Epithelial cell of proximal tubule (primary cell): ENCODE measurements at places on chromosomes 16 and 17.
A peak's percentile ranks its signal among the peaks of the same experiment; 100 is the strongest.

GRCh38 chr16:81099958-81100357, 3.8 kb upstream of the GCSH start:
- no peak for DNase-seq

DNA sequence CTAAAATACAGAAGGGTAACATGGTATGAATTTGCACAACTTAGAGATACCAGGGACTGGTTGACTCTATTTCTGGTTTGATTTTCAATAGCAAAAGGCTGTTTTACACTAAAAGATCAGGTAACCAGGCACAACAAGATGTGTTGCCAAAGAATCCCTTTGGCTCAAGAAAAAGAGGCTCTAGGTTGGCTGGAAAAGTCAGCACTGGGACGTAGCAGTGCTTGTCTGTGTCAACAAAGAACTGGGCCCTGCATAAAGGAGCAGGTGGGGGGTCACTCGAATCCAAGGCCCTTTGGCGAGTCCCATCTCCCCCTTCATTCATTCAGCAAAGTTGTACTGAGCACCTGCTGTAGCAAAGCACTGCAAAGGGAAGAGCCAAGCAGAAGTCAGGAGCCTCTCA, 18.4 kb downstream of the SDR42E1 start:
- no peak for DNase-seq

GRCh38 chr17:43768382-43768781, 9.8 kb upstream of the SOST start:
- no peak for DNase-seq

DNA sequence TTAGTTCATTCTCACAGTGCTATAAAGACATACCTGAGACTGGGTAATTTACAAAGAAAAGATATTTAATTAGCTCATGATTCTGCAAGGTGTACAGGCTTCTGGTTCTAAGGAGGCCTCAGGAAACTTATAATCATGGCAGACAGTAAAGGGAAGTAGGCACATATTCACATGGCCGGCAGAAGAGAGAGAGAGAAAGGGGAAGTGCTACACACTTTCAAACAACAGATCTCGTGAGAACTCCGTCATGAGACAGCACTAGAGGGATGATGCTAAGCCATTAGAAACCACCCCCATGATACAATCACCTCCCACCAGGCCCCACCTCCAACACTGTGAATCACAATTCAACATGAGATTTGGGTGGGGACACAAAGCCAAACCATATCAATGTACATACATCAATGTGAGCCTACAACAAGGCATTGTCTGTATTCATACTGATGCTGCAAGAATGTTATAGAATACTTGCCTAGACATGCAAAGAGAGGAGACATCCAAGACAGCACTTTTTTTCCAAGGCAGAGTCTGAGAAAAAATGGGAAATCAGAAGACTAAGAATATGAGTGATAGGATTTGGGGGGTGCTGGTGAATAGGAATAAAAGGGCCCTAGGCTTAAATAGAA, 114.8 kb upstream of the XYLT1 start:
- DNase-seq = no peak

- DNase-seq = peak; percentile 53
These were observed 47.8 kb downstream of the NFAT5 start for GRCh38 chr16:69613378-69614154.

DNA sequence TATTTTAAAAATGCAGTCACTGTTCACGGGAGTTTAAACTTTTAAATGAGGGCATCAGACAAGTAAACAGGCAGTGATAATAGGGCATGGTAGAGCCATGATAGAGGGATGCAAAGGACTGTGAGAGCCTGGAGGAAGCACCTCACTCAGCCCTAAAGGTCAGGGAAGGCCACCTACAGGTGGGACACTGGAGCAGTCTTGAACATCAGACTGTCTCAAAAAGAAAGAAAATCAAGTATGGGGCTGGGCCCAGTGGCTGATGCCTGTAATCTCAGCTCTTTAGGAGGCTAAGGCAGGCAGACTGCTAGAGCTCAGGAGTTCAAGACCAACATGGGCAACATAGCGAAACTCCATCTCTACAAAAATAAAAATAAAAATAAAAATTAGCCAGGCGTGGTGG, 31.0 kb upstream of the DHRS7B start:
- no peak for DNase-seq

DNA sequence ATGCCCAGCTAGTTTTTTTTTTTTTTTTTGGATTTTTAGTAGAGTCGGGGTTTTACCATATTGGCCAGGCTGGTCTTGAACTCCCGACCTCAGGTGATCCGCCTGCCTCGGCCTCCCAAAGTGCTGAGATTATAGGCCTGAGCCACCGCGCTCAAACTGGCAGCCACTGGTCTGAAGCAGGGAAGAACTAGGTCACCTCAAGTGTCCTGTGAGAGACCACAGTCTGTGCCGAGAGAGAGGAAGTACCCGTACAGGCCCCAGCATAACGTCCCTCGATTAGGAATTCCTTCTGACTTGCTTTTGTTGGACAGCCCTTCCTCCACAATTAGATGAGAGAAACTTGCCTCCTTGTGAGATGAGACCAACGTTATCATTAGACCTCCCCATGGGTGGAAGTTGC, 13.7 kb upstream of the CD300E start:
- DNase-seq = no peak

- no peak for DNase-seq
These were observed 9.5 kb downstream of the ADGRG1 start for GRCh38 chr16:57637965-57638364.

- no peak for DNase-seq
These were observed 42.1 kb upstream of the MAF start for GRCh38 chr16:79642652-79643051.

DNA sequence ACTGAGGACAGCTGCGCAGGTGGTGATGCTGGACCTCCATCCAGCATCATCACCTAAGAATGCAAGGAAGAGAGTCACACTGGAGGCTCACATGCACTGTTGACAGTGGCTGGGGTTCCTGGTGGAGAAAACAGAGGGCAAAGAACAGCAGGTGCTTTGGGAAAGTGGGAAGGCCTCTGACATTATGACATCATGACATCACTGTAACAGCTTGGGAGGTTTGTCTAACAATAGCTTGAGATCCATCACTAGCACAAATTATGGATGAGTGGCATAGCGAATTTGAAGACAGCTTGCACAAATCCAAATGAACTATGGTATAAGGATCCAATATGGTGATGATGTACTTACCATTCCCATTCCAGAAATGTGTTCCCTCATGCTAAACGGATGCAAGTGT, 226.5 kb upstream of the MPHOSPH6 start:
- no peak for DNase-seq

DNA sequence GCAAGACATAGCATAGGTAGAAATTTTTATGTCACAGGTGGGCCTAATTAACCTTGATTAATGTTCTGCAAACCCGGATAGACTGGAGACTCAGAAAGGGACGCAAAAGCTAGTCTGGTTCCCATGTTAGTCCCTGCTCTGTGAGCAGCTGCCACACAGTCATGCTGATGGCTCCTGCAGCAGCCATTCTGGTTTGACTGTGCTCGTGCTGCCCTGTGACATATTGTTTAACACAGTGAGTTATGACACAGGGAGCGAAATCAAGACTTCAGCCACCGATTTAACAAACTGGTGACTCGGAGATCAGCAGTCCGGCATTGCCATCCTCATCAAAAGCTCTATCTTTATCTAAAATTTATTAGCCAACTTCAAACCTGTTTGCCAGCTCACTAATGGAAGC, 169.8 kb downstream of the WWOX start:
- no peak for DNase-seq

GRCh38 chr16:85391175-85391707, 221.9 kb upstream of the GSE1 start:
- DNase-seq = no peak

DNA sequence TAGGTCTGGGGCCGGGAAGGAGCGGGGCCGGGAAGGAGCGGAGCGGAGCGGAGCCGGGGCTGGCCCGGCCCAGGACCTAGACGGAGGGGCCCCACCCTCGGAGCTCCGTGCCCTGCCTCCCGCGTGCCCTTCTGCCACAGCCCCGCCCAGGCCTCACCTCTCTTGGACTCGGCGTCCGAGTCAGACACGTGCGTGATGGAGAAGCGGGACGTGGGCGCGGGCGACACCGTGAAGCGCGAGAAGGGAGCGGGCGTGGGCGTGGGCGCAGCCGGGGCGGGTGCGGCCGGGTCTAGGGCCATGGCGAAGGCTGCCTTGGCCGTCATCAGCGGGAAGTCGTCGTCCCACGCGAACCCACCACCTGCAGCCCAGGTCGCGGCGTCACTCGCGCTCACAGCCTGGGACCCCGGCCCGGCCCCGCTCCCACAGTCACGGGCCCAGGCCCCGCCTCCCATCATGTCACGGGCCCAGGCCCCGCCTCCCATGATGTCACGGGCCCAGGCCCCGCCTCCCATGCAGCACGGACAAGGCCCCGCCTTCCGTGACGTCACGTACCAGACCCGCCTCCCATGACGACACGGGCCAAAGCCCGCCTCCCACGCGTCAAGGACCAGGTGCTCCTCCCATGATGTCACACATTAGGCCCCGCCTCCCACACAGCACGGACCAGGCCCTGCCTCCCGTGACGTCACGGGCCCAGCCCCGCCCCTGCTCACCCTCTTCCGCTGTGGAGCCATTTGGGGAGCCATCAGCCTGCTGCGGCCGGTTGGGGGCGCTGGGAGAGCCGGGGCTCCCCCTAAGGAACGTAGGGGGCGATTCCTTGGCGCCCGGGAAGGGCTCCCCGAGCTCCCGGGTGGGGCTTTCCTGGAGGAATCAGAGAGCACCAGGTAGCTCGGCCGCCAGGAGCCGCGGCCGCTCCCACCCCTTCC, 45.8 kb upstream of the PVALEF start:
- DNase-seq = peak; percentile 35

DNA sequence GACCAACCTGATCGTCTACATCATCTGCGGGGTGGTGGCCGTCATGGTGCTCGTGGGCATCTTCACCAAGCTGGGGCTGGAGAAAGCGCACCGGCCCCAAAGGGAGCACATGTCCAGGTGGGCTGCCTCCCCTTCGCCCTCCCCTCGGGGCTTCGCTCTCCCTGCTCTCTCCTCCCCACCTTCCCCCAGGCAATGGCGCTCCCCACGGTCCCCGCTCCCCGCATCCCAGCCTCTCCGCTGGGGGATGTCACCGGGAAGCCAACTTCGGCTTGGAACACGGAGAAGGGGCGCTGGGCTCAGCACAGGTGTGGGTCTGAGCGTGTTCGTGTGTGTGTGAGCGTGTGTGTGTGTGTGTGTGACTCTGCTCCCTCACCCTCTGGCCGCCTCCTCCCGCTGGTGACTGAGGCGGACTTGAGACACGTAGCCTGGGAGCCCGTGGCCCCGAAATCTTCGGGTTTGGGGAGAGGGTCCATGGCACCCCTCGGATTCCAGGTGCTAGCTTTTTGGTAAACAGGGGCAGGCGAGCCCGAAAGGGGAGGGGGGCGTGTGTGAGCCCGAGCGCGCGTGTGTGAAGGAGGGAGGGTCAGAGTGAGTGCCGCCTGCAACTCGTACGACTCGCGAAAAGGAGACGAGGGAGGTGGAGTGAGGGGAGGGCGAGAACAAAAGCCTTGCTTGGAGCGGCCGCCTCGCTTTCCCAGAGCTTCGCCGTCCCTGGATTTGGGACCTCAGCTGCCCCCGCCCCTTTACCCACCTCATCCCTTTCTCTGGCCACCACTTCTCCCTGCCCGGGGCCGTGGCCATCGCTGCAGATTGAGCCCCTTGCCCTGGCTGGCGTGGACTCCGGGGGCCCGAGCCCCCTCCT, 1.3 kb downstream of the SHISA9 start:
- DNase-seq = no peak

GRCh38 chr16:50671644-50672260, 9.4 kb downstream of the SNX20 start:
- no peak for DNase-seq

DNA sequence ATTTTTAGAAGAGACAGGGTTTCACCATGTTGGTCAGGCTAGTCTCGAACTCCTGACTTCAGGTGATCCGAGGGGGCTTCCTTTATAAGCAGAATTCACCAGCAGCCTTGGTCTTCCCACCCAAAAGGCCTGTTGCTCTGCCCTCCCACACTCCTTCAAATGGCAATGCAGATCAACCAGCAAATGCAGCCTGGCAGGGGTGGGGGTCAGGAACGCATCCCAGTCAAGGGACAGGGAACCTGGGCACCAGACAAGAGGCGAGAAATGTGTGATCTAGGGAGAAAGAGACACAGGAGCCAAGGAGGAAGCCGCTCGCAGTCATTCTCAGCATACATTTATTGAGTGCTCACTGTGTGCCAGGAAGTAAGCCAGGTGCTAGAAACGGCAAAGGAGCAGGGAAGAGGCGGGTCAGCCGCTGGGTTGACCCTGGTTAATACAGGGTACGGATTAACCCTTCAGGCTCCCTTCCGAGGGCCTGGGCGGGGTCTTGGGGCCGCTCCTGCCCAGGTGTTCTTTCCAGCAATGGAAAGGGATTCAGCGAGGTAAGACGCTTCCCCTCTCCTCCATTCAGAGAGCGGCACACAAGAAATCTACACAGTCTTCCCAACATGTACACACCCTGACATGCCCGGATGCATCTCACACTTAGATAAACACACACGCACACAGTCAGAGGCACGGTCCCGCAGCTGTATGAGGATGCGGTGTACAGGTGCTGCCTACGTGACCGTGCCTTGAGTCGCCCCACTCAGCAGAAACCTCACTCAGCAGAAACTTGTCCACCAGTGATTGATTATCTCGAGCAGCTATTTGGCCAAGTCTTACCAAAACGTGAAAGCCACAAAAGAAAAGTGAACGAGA, 6.6 kb upstream of the PITPNA start:
- DNase-seq = no peak

- no peak for DNase-seq
These were observed 15.9 kb upstream of the ARHGAP17 start for GRCh38 chr16:25031132-25031440.

DNA sequence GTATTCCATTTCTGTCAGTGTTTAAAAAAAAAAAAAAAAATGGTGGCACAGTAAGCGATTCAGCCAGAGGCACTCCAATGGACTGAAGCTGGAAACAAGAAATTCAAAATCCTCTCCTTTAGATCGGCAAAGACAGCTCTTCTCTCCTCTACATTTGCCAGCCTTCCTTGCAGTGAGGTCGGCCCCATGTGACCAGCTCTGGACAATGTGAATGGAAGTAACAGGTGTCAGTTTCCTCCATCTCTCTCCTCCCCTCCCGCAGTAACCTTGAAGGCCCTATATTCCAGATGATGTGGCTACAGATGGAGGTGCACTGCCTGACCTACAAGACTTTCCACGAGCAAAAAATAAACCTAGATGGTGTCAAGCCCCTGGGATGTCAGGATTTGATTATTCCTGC, 15.0 kb downstream of the CUEDC1 start:
- no peak for DNase-seq

DNA sequence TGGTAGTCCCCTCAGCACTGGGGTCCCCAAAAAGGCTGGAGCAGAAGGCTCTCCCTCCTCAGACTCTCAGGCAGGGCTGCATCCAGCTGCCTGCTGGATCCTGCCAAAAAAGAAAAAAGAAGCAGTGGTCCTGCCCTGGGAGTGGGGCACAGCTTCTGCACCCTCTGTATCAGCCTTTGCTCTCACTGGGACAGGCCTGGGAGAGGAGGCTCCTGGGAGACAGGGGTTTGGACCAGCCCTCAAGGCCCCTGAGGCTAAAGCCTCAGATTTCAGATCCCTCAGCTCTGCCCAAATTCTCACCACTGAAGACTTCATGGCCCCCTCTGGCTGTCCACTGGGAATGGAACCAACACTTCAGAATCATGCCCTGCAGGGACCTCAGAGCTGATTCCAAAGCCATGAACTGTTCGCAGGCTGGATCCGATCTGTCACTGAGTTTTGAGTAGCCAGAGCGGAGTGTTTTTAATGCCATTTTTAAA, 96.9 kb downstream of the C16orf78 start:
- no peak for DNase-seq

GRCh38 chr16:57102888-57103851, 10.8 kb downstream of the CPNE2 start:
- DNase-seq = no peak
